Glutamatergic neuron (in vitro differentiated cells): ENCODE measurements at places on chromosomes 5 and 9.

GRCh38 chr5:151155775-151156506, 1.6 kb downstream of the ANXA6 start:
- peak; percentile 54 for DNase-seq

DNA sequence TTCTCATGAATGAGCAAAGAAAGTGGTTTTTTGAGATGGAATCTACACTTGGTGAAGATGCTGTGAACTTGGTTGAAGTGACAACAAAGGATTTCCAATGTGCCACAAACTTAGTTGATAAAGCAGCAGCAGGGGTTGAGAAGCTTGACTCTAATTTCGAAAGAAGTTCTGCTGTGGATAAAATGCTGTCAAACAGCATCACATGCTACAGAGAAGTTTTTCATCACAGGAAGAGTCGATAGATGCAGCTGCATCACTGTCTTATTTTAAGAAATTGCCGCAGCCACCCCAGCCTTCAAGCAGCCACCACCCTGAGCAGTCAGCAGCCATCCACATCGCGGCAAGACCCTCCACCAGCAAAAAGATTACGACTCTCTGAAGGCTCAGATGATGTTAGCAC, 78.6 kb downstream of the TRIO start:
- DNase-seq: no peak

GRCh38 chr9:78074385-78075291, 43.0 kb upstream of the GNAQ start:
- no peak for DNase-seq

DNA sequence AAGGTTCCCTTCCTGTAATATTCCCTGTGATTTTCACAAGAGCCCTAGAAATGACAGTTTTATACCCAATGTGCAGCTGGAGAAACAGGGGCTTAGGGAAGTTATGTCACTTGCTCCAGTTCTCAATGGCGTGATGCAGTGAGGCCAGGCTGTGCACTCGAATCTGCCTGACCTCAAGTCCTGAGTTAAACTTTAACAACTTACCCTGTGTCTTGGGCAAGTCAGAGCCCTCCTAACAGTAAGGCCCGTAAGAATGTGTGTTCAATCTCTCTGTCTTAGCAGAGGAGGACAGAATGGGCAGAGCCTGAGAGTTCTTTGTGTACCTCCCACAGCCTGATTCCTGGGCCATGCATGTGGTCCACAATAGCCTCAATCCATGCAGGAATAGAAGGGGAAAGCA, 181.1 kb downstream of the TRIM32 start:
- no peak for DNase-seq

DNA sequence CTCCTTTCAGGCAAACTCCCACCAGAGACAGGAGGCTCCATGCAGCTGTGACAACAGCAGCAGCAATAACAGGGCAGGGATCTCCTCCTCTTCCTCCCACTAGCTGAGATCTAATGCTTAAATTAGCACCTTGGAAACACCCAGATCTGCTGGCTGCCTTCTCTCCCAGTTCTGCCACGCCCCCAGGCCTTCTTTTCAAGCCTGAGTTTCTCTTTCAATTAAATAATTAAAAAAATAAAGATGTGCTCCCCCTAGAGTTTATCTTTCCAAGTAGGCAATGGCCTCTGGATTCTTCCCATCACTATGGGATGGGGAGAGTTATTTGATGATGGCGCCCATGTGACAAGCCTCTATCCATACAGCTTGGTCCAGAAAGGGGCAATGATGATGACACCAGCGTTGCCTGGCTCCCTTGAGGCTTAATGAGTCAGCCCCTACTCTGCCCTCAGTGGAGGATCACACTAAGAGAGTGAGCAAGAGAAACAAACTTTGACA, 3.8 kb downstream of the FAM219A start:
- peak; percentile 29 for DNase-seq

DNA sequence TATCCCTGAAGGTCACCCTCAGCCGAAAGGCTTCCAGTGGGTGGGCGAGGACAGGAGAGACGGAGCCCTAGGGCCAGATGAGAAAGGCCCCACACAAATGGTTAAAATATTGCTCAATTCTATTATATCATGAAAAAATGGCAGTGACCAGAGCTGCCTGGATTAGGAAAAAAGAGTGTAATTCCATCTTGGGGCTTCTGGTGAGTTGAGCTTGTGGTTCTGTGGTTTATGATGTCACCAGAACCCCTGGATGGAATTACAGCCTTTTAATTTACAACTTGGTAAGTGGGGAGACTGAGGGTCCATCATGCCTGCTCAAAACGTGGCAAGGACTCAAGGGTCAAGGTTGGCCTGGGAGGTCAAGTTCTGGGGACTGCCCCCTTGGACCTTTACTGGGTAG, 55.5 kb upstream of the STC2 start:
- DNase-seq: no peak

GRCh38 chr5:109105631-109106267, 304.0 kb downstream of the PJA2 start:
- no peak for DNase-seq

DNA sequence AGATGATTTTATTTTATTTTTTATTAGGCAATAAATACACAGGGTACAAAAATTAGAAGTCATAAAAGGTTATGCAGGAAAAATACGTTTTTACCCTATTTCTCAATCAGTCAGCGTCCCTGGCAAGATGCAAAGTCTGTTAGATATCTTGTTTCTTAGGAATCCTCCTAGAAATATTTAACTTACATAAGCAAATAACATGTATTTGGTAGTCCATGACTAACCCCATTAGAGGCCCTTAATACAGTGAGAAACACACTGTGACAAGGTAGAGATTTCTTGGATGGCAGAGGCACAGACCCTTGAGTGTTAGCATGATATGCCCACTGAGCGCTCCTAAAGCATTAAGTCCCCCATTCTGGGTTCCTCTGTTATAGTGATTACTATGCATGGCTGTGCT, 121.2 kb upstream of the ADAMTSL1 start:
- DNase-seq: no peak

DNA sequence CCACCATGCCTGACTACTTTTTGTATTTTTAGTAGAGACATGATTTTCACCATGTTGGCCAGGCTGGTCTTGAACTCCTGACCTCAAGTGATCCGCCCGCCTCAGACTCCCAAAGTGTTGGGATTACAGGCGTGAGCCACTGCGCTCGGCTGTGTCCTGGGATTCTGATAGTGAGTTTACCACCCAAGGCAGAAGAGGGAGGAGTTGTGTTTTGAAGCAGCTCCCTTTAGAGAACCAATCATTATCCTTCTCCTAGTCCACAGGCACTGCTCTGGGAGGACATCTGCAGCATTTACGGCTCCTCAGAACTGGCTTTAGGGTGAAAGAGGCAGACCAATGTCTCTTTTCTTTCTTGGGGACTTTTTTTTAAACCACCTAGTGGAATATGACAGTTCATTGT, 5.7 kb downstream of the C9orf152 start:
- DNase-seq: no peak

DNA sequence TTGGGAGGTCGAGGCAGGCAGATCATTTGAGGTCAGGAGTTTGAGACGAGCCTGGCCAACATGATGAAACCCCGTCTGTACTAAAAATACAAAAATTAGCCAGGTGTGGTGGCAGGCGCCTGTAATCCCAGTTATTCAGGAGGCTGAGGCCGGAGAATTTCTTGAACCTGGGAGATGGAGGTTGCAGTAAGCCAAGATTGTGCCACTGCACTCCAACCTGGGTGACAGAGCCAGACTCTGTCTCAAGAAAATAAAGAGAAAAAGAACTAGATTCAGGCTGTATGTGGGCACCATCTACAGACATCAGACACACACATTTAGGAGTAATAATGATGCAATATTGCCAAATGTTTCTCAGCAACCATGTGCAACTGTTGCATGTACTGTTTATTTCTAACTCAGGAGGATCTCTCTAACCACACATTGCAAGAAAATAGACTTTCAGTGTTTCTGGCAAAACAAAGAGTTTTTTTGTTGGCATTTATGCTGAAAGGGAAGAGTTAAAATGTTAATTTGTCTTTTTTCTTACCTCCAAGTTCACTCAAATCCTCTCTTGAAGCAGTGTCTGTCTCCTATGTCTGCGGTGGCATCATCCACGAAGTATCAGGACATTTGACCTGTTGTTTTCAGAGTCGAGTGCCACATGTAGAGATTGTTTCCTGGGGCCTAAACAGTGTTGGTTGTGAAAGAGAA, 5.1 kb upstream of the ORM1 start:
- DNase-seq: no peak

DNA sequence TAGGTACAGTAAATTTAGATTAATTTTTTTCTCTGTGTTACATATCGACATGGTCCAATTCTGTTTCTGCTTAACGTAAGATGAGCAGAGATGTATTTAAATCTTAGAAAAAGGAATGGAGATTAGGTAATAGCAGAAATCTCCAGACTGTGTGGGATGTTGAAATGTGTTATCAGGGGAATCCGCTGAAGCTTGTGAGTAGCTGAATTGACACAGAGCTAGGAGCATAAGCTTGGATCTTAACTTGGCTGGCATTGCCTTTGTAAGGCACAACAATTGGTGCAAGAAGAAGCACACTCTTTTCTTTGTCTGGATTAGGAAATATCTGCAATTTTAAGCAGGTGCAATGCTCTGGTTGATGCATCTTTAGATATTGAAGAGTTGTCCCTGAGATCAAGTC, 53.1 kb downstream of the PLPPR1 start:
- DNase-seq: no peak

- DNase-seq: no peak
These were observed 332.9 kb downstream of the CSNK1G3 start for GRCh38 chr5:123844873-123845272.

GRCh38 chr9:4690144-4690543, 10.8 kb downstream of the CDC37L1 start:
- DNase-seq: no peak

DNA sequence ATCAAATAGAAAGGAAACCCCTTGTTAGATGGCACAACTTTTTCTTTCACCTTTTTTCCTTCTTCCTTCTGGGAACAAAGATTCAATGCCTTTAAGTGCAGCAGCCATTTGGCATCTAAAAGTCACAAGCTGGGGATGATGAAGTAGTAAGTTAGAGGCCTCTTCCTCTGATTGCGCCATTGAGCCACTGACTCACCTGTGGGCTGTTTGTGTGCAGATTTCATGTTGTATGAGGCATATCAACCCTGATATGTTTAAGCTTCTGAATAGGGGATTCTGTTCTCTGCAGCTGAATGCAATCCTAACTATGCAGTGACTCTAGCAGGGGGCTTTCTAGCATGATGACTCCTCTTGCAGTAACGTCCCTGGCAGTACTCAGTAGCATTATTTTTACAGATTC, 599.9 kb downstream of the CSNK1G3 start:
- DNase-seq: no peak

GRCh38 chr9:128006332-128006996, 25.7 kb upstream of the EEIG1 start:
- no peak for DNase-seq

DNA sequence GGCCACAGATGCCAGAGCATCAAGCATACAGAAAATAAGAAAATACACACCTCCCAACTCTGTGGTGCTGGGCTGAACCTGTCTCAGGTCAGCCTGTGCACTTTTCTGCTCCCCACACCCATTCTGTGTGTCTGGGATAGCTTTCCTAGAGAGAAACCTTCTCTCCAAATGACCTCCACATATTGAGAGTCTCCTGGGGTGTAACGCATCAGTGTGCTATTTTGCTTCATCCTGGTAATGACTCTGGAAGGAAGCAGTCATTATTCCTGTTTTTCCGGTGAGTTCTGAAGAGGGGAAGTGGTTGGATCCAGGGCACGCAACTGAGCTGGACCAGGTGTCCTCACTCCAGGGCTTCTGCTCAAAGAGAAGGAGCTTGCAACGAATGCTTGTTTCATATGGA, 73.2 kb upstream of the SH3PXD2B start:
- no peak for DNase-seq

GRCh38 chr5:62317810-62318209, 11.8 kb downstream of the KIF2A start:
- DNase-seq: no peak

- DNase-seq: no peak
These were observed 52.1 kb upstream of the ARL15 start for GRCh38 chr5:54362434-54362833.

DNA sequence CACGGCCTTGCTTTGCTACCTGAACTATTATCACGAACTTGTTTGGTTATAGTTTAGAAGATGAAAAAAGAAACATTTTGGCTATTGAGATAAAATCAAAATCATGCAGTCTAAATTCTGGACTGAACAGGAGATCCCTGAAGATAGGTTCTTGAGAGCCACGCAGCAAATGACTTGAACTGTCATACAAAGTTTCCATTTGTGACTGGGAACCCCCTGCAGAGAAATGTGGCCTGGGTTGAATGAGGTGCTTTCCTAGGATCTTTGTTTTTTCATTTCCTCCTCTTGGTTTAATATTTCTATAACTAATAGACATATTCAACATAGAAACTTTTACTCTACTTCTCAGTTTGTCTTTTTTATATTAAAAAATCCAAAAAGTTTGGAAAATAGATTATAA, 184.7 kb upstream of the TRPM3 start:
- no peak for DNase-seq

GRCh38 chr5:142601432-142601831, 84.5 kb downstream of the FGF1 start:
- DNase-seq: no peak

DNA sequence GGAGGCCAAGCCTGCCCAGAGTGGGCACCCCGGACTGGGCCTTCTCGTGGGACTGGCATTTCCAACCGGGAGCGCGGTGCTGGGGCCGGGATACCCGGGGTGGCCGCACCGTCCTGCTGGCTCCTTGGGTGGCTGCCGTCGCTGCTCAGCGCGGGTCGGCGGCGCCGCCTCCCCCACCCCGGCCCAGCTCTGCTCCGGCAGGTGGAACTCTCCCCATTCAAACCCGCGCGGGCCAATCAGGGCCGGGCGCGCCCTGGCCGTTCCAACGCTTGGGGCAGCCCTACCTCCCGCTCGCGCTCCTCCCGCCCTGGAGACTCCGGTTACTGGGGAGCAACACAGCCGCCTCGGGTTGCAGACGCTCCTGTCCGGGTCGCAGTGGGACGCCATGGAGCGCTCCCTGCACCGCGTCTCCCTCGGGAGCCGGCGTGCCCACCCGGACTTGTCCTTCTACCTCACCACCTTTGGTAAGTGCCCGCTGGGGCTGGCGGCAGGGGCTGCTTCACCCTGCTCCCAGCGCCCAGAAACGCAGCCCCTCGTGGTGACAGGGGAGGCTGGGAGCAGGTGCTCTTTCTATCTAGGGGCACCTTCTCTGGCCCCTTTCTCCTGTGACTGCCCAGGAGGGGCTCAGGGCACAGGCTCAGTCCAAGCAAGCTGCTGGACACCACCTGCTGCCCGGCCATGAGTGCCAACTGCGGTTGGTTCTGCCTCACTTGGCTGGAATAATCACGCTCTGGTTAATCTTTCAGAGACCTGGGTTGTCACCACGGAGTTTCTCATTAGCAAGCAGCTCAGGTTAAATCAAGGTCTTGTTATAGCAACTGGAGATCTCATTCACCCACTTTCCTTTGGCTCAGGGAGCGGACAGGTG, at the start of gene RGS3:
Gene RGS3, plus strand, starts transcription at position 310 of the 868 bp plus-strand sequence. Its CDS starts 76 bp downstream, at position 386.
- DNase-seq: peak; percentile 46
